ENCODE measurements at places on chromosomes 12 and 14.

- no peak for DNase-seq
Measured at GRCh38 chr12:74889563-74890236, 319.9 kb downstream of the KCNC2 start.

DNA sequence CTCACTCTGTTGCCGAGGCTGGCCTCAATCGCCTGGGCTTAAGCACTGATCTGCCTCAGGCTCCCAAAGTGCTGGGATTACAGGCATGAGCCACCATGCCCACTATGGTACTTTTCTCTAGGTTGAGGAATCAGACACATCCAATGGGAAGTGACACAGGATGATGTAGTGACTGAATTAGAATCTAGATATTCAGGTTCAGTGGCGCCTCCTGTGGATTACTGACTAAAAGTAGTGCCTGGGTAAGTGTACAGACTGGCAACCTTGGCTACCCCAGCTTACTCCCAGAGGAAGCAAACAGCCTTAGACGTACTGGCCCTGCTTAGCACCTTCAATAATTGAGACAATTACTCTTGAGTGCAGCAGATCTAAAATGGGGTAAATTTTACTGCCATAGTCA lies 22.8 kb downstream of the GALNT8 start:
- no peak for DNase-seq

DNA sequence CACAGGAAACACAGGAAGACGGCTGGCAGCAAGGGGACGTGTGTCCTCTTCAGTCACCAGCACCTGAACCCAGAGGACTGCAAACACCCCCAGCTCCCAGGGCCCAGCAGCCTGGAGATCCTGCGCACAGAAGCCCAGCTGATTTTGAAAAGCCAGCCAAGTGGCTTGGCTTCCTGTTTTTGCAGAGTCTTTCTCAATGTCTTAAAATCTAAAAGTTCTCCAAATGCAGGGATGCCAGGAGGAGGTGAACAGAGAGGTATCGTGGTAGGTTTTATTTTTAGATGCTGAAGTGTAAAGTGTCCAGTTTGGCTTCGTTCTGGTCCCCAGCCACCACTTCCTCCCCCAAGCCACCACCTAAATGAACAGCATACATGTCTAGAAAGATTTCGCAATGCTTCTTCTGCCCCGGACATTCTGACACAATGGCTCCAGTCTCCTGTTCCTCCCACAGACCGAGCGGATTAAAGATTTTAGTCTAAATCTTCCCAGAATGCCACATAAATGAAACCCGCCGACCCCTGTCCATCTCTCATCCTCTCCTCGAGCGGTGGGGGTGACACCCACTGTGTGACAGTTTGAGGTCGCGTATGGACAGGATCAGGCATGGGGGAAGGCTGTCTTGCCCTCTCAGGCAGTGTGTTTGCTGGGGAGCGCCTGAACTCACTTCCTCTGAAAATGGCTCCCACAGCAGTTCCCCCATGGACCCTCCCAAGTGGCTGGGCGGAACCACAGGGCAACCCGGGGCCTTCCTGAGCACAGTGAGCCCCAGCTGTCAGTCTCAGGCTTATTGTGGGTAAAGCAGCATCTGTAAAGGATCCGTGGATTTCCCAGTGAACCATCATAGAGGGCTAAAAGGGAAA lies 41.6 kb downstream of the ITPK1 start:
- DNase-seq = no peak

GRCh38 chr12:3107071-3107583 lies 29.9 kb downstream of the TSPAN9 start:
- no peak for DNase-seq

DNA sequence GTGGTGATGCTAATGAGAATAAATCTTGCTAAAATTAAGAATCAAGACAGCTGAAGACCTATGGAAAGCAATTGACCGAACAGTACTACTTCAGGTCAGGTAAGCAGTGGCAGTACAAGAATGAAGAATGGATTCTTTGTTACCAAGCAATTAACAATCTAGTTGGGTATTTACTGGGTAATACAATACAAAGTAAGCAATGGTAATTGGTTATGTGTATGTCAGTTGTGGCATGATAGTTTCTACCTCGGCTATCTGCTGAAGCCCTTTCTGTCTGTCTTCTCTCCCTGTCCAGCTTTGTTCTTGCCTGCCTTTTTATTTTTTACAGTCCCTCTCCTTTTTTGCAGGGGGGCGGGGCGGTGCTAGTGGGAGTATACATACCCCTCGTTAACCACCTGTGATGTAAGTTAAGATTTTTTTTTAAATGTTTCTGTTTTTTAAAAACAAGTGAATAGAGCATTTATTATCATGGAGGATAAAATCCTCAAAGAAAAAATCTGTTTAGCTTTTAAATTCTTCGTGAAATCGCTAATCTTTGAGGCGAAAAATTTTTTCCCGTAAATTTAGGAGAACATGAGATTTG lies 75.9 kb downstream of the RCOR1 start:
- no peak for DNase-seq

GRCh38 chr12:7933255-7933726 lies 2.7 kb downstream of the SLC2A3 start:
- DNase-seq = peak; percentile 83

- DNase-seq = no peak
Measured at GRCh38 chr14:71695611-71696350, 236.4 kb upstream of the RGS6 start.

GRCh38 chr12:105539735-105540134 lies 209.2 kb downstream of the C12orf75 start:
- DNase-seq = no peak

DNA sequence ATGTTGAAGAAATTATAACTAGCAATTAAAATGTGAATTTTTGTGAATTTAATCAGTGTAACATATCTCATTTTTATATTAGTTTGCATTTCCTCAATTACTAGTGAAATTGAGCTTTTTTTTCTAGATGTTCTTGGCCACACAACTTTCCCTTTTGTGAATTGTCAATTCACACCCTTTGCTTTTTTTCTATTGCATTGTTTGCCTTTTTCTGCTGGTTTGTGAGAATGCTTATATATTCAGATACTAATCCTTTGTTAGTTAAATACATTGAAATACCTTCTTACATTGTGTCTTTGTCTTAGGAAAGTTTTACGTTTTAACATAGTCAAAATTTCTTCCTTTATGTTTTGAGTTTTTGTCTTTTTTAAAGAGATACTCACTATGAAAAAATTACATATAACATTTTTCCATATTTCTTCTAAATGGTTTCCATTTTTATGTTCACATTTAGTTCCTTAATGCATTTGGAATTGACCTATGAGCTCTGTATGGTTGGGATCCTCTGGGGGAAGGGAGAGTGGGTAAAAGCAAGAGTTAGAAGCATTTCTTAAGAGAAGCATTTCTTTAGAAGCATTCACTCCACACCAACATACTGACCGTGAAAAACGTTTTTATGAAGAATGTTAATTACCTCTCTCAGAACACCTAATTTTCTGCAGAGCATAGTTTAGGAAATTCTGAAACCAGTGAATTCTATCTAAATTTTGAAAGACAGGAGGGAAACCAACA lies 126.0 kb downstream of the CAPZA3 start:
- DNase-seq = no peak
